Mesenchymal stem cell (in vitro differentiated cells and primary cell): ENCODE measurements at places on chromosomes 2 and 18.
A peak's percentile ranks its signal among the peaks of the same experiment; 100 is the strongest.

DNA sequence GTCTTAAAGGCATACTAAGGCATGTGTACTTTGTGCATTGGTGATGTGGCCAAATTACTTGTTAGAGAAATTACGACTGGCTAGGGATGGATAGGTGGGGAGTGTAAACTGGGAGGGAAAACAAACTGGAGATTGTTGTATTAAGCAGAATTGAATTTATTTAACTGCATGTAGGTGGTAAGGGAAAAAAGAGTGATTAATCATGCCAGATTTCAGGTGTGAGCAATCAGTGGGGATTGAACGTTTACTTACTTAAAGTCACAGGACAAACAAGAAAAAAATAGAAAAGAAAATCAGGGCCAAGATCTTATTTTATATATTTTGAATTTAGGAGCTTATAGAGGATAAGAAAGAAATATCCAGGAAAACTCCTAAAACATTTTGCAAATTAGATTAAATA, 88.6 kb downstream of the GULP1 start:
- DNase-seq = no peak

DNA sequence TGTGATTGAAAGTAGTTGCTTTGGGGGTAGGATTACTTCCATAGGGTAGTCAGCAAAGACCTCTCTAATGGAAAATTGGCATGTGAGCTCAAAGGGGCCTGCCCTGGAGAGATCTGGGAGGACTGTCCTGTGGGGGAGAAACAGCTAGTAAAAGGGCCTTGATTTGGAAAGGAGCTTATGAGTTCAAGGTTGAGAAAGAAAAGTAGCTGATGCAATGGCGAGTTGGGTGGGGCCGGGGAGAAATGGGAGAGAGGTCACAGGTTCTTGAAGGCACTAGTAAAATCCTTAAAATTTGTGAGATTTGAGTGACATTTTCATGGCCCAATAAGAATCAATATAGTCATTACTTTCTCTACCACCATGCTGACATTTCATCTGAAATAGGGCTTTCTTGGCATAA, 82.0 kb upstream of the CCDC195 start:
- no peak for DNase-seq

DNA sequence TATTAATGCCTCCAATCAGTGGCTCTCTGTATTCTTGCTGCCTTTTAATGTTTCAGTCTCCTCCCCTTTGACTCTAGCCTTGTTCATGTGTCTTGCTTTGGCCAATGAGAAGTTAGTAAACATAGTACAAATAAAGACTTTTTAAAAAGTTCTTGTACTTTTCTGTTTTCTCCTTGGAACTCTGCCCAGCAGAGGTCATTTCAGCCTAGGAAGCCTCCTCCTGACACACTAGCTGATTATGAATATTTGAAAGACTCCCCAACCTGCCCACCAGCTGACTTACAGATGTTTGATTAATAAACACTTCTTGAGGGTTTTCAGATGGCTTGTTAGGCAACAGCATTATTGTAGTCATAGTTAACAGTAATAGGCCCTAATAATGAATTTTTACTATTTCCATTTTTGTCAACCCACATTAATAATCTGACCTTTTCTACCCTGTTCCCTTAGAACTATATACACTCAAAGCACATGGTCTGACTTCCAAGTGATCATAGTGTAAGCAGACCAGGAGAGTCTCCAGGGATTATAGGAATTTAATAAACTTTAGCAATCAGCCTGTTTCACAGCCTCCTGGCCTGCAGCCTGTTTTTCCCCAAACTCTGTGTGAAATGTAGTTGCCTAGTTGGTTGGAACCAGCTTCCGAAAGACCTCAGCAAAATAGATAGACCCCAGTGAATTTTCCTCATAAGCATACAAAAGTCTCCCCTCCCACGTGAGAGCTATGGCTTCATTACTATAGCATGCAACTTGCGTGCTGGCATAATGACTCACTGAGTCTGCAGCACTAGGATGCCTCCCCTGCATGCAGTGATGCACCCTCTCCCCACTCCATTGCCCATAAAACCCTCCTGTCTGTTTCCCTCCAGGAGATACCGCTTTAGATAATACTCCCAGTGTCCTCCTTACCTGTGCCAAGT, 670.7 kb upstream of the ZNF804A start:
- peak; percentile 88 for DNase-seq

GRCh38 chr2:8636721-8637636, 44.9 kb upstream of the ID2 start:
- DNase-seq = peak; percentile 76
